Amniotic epithelial cell (primary cell): ENCODE measurements at places on chromosomes 2 and 18.

GRCh38 chr2:109340381-109340780 is 211.4 kb downstream of the SH3RF3 start:
- DNase-seq: no peak

DNA sequence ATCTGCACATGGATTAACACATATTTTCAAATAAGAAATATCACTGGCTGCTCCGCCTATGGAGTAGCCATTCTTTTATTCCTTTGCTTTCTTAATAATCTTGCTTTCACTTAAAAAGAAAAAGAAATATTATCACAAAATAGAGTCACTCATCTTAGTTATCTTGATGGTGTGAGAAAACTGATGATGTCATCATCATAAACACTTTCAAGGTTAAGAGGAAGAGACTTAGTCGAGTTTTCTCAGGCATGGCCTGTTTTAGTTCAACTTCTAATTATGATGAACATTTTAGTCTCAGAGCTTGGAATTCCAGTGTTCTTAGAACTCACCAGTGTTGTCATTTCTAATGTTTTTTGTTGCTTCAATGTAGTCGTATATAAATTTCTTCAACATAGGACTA is 506.1 kb downstream of the PTPRM start:
- peak; percentile 60 for DNase-seq

- DNase-seq: peak; percentile 96
Observed at GRCh38 chr18:8719192-8719591, 13.8 kb downstream of the MTCL1 start.

DNA sequence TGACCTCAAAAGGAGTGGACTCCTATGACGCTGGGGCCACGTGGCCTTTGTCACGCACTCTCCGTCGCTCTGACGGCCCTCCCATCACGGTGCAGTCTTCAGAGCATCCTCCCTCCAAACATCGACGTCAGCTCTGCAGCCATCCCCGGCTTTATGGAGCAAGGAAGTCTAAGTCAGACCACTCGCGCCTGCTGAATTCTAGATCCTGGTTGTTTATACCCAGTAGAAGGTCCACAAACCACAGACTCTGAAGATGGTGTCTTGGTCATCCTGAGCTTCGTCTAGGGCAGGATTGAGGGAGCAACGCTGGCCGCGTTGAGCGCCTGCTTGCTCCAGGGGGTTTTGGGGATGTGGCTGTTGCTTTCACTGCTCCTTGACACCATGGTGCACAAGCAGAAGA is 228.0 kb upstream of the SALL3 start:
- DNase-seq: no peak
